Activated T-cell treated with anti-CD3 and anti-CD28 coated beads for 4 hours (primary cell): ENCODE measurements at places on chromosomes 4 and X.

- no peak for DNase-seq
Measured at GRCh38 chrX:9340598-9341290, 124.1 kb upstream of the TBL1X start.

DNA sequence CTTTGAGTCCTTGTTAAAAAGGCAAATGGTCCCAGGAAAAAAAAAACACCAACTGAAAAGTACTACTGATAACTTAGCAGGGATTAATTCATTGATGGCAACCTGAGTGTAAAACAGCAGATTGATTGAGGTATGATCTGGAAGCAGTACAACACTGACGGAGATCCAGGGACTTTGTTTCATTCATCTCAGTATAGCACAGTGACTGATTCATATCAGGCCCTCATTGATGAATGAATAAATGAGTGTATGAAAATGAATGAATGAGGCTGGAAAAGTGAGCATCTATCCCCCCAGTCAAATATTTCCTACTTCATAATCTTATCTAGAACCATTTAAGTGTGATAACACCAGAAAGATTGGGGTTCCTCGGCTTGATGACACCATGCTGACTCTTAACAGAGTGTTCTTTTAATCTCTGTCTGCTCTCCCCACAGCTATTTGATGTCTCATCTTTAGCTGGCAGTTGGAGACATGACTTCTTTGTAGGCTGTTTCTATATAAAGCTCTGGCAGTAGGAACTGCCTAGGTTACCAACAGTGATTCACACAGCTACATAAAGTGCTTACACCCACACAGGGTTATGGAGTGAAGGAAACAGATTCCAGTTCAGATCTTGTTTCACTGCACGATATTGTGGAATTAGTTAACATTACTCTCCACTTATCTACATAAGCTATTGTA is 18.6 kb upstream of the RNF128 start:
- DNase-seq: no peak

DNA sequence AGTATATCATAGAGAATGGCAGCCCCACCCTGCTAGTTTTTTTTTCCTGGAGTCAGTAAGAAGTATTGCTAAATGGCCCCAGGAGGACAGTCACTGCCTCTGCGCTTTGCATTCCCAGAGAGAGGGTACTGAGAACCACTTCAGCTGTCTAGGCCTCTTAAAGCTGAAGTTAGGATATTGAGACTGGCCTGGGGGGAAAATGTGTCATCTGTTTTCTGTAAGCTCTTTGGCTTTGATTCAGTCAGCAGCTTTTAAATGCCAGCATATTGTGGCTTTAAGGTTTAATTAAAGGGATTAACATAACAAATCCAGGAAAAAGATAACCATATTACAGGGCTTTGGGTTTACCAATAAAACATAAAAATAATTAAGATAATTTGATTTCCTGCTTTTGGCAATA is 852.0 kb downstream of the PCDH18 start:
- no peak for DNase-seq

DNA sequence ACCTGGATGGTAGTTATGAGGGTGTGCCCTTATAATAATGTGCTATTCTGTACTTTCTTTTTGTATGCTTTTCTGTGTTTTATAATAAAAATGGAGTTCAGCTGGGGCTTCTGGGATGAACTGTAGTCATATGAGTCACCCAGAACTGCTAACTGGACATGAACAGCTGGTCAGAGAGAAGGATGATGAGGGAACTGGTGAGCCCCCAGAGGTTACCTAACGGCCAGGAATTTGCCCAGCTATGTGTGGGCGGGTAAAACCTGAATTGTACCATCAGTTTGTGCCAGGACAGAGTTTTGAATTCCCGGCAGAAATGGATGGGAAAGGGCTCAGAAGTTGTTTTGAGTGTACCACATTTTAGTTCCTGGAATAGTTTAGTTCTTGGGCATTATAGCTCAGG is 138.0 kb upstream of the USP9X start:
- DNase-seq: no peak

DNA sequence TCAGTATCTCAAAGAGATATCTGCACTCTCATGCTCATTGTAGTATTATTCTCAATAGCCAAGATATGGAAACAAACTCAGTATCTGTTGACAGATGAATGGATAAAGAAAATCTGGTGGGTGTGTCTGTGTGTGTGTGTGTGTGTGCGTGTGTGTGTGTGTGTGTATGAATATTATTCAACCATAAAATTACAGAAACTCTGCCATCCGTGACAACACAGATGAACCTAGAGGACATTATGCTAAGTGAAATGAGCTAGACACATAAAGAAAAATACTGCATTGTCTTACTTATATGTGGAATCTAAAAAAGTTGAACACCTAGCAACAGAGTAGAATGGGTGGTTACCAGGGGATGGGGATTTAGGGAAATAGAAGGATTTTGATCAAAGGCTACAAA is 13.2 kb downstream of the XKRX start:
- DNase-seq: no peak

DNA sequence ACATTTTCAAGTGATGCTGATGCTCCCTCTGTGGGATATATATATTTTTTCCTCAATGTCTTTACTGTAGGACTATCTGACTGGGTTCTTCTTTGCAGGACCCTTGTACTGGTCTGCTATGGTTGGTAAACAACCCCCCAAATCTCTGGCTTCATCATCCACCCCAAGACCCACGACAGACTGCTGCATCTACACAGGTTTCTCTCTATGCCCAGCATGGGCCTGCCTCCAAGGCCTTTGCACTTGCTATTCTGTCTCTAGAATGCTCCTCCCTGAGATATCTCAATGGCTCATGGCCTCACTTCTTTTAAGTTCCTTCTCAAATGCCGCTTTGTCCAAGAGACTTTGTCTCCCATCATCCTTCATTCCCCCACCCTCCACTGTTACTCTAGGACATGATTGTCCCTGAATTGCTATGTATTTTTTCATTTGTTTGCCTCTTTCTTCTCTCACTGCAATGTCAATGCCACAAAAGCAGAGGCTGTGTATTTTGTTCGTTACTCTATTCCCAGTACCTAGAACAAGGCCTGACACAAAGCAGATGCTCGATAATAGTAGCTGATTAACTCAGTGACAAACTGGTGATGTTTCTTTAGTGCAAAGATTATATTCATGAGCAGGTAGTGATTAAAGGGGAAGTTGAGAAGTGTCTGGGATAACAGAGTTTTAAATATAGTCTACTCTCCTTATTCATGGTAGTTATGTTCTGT is 6.6 kb downstream of the EVC start:
- DNase-seq: no peak

DNA sequence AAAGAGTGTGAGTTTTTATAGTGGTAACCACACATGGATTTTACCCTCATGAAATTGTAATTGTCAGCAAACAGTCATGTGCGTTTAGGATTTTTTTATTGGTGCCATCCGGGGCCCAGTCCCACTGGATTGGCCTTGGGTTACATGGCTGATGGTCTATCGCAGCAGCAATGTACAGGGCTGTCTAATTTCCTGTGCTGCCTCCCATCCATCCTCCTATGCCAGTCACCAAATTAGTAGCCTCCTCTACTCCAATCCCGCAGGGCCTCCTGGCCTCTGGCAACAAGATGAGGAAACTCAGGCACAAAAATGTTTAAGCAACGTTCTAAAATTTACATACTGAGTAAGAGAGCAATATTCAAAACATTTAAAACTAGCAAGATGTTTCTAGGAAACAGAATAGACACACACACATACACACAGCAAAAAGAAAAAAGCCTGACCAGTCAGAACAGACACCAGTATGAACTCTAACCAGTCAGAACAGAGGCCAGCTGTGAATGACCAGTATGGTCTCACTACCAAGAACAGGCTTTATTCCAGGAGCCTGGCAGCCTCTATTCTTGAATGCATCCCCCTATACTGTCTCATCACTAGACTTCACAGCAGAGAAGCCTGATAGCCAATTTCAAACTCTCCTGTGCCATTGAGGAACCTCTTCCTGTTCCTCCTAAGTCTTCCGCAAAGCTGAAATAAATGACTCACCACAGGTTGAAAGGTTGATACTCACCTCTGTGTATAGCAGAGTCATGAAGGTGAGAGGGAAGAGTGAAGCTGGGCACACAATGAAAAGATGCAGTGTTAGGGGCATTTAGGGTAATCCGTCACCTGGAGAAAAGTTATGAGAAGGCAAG is 42.6 kb downstream of the CHRNA9 start:
- no peak for DNase-seq

DNA sequence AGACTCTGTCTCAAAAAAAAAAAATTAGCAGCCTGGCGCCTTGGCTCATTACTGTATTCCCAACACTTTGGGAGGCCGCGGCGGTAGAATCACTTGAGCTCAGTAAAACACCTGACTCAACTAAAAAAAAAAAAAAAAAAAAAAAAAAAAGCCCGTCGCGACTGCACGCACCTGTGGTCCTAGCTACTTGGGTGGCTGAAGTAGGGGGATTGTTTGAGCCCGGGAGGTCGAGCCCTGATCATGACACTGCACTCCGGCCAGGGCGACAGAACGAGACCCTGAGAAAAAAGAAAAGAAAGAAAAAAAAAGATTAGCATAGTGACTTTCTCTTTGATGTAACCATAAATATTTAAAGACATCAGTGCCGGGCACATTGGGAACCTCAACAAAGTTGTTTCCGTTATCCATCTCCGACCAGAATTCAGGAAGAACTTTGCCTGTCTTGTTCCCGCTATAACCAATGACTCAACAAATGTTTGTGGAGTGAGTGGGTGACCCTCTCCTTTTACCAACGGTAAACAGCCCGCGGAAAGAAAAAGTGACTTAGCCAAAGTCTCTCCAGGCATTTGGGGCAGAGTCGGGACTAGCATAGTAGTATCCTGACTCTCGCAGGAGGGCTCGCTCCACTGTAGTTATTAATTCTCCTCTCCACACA is 553 bp upstream of the MED28 start:
- no peak for DNase-seq

DNA sequence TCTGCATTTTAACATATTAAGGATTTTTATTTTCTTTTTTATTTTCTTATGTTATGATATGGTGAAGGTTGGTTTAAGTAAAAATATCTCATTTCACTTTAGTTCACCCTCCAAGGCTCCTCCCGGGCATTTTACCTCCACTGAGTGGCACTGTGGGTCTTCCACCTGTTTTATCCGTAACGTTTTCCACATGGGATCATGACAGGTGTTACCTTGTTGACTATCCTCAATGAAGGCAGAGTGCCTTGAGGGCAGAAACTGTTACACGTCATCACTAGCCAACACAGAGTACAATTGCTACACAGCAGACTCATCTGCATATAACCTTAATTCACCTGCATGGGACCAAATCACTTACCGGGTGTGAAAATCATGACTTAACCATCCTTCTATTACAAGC is 105.8 kb downstream of the GEMIN8 start:
- DNase-seq: no peak

DNA sequence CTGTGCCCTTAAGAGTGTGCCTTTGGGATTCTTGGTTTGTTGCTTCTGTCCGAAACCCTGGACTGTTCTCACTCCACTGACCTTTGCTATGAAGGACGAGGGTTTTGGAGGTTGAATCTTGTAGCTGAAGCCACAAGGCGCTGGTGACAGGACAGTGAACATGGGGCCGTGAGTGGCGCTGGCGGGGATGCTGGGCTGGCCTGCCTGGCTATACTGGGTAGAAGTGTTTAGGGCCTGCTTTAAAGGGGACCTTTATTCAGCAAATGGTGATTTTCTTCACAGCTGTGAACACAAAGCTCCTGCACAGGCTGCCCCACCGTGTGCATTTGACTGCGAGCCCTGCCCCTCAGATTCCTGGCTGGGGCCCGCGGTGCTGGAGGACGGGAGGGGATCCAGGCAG is 27.1 kb upstream of the TADA2B start:
- DNase-seq: no peak

DNA sequence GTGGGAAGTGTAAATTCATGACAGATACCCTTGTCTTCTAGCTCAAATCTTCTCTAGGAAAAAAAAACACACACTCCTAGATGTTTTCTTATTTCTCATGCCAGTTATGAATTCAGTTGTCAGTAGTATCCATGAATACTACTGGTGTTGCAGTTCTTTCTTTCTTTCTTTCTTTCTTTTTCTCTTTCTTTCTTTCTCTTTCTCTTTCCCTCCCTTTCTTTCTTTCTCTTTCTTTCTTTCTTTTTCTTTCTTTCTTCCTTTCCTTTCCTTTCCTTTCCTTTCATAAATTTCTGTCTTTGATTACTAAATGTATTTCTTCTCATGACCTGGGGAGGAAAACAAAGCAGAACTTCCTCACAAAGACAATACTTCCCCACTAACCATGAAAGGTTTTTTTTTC is 253.8 kb downstream of the PCDH7 start:
- DNase-seq: no peak

- peak; percentile 70 for DNase-seq
Measured at GRCh38 chr4:10096201-10096977, 20.2 kb downstream of the WDR1 start.

DNA sequence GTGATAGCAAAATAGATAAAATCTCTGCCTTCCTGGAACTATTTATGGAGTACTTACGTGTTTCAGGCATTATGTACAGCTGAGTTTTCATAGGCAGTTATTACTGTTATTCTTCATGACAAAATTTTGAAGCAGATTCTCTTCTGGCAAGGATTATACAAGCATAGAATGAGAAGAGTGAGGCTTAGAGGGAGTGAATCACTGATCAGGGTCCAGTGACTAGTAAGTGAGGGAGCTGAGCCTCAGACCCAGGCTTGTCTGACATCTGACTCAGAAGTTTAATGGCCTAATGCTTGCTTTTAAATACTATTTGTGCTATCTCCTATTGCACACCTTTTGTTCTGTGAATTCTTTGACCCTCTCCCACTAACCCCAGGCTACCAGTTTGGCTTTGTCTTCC is 110.6 kb downstream of the DTHD1 start:
- no peak for DNase-seq

- no peak for DNase-seq
Measured at GRCh38 chr4:167885872-167886271, 206.5 kb upstream of the ANXA10 start.

GRCh38 chrX:7941390-7942042 is 14.3 kb upstream of the PNPLA4 start:
- no peak for DNase-seq

DNA sequence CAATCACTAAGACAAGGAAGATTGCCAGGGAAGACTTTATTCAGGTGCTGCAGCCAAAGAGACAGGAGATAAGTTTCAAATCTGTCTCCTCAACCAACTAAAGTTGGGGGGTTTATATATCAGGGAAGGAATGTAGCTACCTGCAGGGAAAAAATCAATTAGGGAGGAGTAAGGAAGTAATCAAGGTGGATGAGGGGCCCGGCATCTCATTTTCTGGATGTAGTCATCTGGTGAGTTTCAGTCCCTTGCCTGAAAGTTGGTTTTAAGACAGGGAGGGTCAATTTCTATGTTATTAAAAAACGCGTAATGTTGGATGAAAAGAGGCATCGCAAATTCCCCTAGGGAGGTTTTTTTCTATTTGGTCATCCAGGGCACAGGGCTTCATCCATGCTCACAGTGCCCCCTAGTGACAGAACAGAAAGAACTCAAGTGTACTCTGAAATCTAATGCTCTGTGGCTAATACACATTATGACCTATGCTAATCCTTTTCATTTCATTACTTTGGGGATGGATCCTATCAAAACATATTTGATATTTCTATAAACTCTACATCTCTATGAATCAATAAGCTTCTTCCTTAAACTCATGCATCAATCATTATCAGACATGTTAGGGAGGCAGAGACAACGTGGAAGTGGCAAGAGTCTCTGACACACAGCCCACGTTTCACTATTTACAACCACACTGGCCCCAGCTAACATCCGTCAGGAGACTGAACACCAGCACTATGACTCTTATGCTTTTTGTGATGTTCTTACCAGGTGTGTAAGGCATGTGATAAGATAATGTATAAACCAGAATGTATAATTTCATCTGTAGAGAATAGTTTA is 1577.0 kb upstream of the TENM3 start:
- no peak for DNase-seq

- no peak for DNase-seq
Measured at GRCh38 chrX:132592880-132593279, 104.0 kb upstream of the MBNL3 start.
